ENCODE measurements at places on chromosomes 16 and 17.

DNA sequence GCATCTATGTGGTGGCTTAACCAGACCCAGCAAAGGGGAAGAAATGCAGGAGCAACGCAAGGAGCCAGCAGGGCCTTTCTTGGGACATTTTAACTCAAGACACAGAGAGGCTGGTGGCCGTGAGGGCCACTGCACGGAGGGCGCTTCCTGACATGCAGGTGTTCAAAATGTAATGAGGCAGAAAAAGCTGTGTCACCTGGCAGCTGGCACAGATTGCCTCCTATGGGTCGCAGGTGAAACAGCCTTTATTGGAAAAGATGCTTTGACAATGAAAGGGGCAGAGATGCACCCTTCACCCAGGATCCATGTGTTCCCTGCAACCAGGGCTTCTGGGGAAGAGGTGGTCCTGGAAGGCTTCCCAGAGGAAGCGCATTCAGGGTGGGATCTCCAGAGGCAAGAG, 219.3 kb downstream of the XYLT1 start:
- DNase-seq: no peak

DNA sequence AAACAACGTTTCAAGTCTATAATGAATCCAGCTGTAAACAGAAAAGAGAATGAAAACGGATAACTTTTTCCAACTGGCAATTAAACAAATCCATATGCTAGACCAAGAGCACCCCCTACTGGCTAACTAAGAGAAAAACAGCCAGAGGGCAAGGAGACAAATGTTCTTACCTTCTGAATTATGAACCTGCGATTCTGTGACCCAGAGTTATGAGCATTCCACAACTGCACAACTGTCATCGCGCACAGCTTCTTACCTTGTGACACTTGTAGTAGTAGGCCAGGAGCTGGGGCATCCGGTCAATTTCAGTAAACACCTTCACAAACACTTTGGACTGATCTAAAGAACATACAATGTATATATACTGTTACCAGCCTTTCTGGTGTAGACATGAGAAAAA, 18.6 kb downstream of the COG7 start:
- no peak for DNase-seq

DNA sequence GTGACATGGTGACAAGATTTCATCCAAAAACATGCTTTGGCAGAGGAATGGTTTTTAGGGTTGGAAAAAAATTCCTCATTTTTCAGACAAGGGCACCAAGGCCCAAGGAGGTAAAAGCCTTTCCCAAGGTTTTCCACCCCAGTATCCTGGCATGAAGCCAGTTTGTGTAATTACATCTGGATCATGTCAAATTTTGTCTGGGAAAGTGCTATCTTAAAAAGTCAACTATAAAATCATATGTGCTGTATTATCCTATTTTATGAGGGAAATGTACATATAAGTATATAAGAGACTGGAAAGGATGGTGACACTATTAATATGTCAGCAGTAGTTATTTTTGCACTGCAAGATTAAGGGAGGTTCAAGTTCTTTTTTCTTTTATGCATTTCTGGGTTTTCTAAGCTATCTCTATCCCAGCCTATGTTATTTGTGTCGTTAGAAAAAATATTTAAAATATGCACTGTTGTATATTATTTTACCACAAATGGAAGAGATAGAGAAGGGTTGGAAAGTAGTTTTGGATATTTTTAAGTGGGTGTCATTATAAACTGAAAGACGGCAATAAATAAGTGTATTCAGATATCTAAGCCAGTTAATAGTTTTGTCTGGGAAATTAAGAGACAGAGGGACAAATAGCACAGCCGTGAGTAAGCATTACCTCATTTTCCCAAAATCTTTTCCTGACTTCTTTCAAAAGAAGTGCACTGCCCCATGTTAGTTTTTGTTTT, 13.5 kb upstream of the FBXO47 start:
- DNase-seq: no peak

- no peak for DNase-seq
Measured at GRCh38 chr16:62692685-62693084, 656.4 kb upstream of the CDH8 start.

GRCh38 chr17:68595496-68595895, 5.7 kb downstream of the FAM20A start:
- DNase-seq: no peak

DNA sequence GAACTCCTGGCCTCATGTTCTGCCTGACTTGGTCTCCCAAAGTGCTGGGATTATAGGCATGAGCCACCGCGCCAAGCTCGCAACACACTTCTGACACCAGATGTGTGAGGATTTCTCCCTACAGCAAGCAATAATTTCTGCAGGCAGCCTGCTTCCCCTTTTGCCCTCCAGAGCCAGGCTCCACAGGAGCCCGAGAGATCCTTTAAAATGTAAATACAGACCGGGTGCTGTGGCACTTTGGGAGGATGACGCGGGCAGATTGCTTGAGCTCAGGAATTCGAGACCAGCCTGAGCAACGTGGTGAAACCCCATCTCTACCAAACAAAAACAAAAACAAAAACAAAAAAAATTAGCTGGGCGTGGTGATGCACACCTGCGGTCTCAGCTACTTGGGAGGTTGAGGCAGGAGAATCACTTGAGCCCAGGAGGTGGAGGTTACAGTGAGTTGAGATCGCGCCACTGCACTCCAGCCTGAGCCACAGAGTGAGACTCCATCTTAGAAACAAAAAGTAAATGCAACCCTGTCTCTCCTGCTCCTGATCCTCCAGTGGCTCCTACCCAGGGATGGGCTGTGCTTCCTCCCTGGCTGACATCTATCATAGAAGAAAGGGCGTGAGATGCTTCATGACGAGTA, 14.7 kb downstream of the C16orf96 start:
- no peak for DNase-seq

- no peak for DNase-seq
Measured at GRCh38 chr16:66166490-66166889, 200.0 kb upstream of the CDH5 start.

DNA sequence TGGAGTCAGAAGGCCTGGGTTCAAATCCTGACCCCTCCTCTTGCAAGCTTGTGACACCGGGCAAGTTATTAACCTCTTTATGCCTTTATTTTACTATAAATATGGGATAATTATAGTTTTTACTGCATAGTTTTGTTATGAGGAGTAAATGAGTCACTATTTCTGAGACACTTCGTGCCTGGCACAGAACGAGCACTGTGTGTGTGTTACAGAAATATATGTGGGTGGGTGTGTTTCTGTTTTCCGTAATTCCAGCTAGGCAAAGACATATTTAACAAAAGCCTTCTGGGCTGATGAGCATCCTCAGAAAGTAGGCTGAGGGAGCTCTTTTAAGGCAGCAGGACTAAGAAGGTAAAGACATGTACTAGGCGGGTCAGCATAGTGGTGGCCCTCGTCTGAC, 417.9 kb downstream of the MAF start:
- no peak for DNase-seq

DNA sequence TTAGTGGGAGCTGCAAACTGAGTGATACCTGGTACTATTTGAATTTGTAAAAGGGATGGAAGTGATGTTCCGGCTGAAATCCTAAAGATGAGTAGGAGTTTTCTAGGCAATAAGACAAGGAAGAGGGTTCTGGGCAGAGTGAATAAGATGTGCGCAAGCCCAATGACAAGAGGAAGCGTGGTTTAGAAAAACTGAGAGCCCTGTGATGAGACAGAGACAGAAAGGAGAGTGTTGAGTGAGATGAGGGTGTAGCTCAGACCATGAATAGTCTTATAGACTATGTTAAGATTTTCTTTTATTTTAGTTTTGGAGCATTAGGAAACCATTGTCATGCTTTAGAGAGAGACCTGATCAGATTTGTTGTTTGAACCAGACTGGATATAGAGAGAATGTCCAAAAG, 50.2 kb downstream of the COX10 start:
- no peak for DNase-seq

- no peak for DNase-seq
Measured at GRCh38 chr16:19809121-19809635, 75.5 kb downstream of the GPRC5B start.

DNA sequence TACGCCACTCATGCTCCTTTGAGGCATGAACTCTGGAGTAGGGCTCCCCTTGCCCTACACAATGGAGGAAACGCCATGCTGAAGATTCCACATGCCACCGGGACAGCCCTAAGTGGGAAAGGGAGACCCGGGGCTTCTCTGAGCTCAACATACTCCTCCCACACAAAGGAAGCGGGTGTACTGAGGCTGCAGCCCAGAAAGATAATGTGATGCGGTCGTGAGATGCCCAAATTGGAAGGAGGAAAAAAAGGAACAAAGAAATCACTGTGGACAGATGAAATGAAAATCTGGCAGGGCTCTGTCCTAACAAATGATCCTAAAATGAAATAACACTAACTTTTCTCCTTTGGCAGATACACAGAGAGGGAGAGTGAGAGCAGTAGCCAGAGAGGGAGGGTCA, 182.1 kb downstream of the ZFHX3 start:
- DNase-seq: no peak

DNA sequence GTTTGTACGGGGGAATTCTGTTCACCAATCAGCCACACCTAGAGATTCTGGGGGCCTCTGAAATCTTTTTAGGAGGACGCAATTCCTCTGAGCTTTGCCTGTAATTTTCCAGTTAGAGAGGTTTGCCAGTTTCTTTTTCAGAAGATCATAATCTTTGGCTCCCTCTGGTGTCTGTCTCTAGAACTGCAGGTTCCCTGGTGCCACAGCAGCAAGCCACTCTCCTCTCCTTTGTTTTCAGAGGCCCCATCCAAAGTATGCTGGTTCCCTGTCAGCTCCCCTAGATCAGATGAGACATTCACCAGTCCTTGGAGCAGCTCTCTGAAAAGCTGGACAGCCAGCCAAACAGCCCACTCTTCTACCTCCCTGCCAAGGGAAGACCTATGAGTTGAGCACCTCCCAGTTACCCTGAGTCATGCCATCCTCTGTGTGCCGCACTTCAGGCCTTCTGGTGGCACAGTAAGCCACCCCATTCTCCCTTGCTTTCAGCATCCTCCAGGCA, 36.1 kb downstream of the RNF112 start:
- DNase-seq: peak; percentile 65

DNA sequence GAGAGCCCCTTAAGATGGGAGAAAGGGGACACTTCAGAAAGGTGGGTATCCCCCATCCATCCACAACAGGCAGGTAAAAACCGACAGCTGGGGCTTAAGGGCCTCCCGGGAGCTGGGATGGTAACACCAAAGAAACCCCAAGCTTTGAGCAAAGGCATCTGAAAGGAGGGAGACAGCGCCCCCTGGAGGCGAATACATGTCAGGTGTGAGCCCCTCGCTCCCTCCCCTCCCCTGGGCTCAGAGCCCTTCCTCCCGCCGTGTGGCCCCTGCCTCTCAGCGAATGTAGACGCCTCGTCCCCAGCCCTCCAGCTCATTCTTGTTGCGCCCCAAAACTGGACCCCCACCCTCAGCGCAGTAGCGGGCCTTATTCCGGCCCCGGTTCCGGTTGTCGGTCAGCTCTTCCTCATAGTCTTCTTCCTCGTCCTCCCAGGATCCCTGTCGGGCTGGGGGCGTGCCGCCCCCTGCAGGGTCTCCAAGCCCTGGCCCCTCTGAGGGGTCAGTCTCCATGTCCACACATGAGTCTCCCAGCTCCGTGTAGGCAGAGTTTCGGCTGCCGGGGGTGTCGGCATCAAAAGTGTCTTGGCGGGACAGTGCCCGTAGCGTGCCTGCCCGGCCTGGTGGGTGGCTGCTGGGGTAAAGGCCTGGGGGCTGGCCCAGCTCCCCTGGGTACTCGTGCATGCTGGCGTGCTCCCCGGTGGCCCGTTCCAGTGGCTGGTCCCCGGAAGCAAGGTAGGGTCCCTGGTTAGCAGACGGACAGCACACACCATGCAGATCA, 9.1 kb upstream of the ARL5C start:
- DNase-seq: peak; percentile 69
